ENCODE measurements at places on chromosomes 5 and 9. TPM values are rescaled to one million over a fixed set of nuclear protein-coding genes. Genes with fewer than 3 reads are reported as not detected.

Gene RLN2
- not detected for total RNA-seq

- no peak for DNase-seq
Observed at GRCh38 chr5:65014769-65015168, 246.0 kb downstream of the CWC27 start.

DNA sequence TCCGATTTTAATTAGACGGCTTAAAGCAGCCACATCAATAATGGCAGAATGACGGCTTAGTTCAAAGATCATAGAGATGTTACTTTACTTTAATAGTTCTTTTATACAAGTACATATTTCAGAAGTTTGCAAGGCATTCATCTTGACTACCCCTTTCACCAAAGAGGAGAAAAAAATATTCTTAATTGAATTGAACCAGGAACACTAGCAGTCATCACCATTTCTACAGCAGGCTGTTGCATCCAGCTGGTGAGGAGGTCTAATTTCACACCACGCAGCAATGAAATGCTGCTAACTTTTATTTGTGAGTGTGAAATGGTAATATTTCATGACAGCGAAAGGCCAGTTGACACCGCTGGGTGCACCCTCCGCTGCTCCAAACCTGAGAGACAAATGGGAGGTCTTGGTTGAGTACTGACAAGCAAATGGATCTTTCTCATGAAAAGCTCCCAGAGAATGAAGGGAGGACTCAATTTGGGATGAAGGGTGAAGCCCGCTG lies 322.2 kb downstream of the GLIS3 start:
- peak; percentile 32 for DNase-seq

DNA sequence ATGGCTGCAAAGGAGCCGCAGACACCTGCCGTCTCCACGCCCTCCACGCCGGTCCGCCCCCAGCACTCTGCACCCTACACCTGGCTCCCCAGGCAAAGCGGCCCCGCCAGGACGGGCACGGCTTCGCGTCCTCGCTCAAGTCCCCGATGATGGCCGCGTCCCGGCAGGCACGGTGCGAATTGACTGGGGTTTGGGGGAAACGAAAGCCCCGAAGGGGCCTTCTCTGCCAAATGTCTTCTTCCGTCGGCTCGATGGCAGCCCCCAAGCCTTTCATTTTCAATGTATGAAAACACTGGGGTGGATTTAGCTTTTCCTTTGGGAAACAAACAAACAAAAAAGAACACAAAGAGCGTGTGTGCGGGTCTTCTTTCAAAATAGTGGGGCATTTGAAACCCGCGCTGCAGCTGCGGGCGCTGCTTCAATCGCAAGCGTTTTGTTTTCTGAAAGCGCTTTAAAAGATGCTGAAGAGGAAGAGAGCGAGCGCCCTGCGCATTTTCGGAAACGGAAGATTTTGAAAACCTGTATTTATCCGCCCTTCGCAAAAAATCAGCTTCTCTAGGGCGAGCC lies 160.0 kb downstream of the RMI1 start:
- peak; percentile 31 for DNase-seq

GRCh38 chr5:88691945-88692868 lies 190.8 kb downstream of the MEF2C start:
- peak; percentile 67 for DNase-seq

DNA sequence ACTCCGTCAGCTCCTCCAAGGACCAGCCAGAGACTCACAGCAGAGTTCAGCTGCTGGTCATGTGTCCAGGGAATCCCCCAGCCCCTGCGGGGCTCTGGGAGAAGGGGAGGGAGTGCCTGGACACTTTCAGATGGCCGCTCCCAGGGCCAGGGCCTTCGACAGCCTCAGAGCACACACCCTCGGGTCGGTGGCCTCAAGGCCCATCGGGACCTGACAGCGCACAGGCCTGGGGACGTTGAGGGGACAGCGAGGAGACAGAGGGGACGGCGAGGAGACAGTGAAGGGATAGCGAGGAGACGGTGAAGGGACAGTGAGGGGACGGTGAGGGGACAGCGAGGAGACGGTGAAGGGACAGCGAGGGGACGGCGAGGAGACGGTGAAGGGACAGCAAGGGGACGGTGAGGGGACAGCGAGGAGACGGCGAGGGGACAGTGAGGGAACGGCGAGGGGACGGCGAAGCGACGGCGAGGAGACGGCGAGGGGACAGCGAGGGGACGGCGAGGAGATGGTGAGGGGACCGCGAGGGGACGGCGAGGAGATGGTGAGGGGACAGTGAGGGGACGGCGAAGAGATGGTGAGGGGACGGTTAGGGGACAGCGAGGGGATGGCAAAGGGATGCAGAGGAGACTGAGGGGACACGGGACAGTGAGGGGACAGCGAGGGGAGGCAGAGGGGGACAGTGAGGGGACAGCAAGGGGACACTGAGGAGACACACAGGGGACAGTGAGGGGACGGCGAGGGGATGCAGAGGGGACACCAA lies 47.3 kb downstream of the SLC12A7 start:
- DNase-seq: no peak

GRCh38 chr5:131758520-131758900 lies 38.3 kb downstream of the FNIP1 start:
- no peak for DNase-seq

- DNase-seq: no peak
Observed at GRCh38 chr5:79086116-79086515, 16.5 kb downstream of the BHMT2 start.

DNA sequence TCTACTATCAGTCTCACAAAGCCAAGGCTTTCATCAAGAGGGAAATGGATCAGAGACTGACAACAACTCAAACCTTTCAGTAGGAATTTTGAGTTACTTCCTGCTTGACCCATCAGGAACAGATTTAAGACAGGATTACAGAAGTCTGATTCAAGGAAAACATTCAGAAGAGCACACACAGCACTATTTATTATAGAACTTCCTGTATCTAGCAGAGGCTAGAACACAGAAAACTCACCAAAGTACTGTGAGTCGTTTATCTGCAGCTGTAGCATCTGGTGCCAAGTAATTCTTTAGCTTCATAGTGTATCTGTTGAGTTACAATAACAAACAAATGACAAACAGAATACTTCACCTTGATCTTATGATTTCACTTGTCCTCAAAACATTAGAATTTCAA lies 13.8 kb downstream of the LEAP2 start:
- DNase-seq: no peak

- no peak for DNase-seq
Observed at GRCh38 chr9:20319241-20319640, 303.1 kb downstream of the MLLT3 start.

Gene SLC45A2
- total RNA-seq: 0.17 TPM

- DNase-seq: no peak
Observed at GRCh38 chr5:181059297-181060230, 19.5 kb downstream of the BTNL9 start.

Gene ABITRAM
- total RNA-seq: 16.7 TPM

- no peak for DNase-seq
Observed at GRCh38 chr5:172877466-172878260, 43.6 kb downstream of the ERGIC1 start.

Gene ORM2
- not detected for total RNA-seq

Gene CFAP157
- not detected for total RNA-seq

Gene CKMT2
- total RNA-seq: not detected

- DNase-seq: no peak
Observed at GRCh38 chr5:38941912-38942311, 96.1 kb downstream of the OSMR start.

Gene TMEM252
- not detected for total RNA-seq

Gene ITK
- not detected for total RNA-seq

Gene FOXD4
- not detected for total RNA-seq

GRCh38 chr9:35059438-35059837 lies 13.0 kb downstream of the VCP start:
- DNase-seq: no peak

- DNase-seq: peak; percentile 71
Observed at GRCh38 chr9:120348951-120349429, 231.0 kb downstream of the CDK5RAP2 start.

Gene TSLP
- total RNA-seq: not detected

- peak; percentile 100 for DNase-seq
Observed at GRCh38 chr5:109409844-109410388, at the start of gene PJA2. TSS of gene PJA2 (minus strand) at chr5:109409974. CDS start at chr5:109383433, 26,541 bp downstream.

GRCh38 chr5:136005476-136005875 lies 23.3 kb upstream of the TGFBI start:
- DNase-seq: no peak

GRCh38 chr5:169942181-169942580 lies 38.1 kb downstream of the INSYN2B start:
- no peak for DNase-seq

Gene DMGDH
- not detected for total RNA-seq

GRCh38 chr9:17906176-17906840 lies 327.4 kb downstream of the SH3GL2 start:
- DNase-seq: no peak

GRCh38 chr5:38921174-38921573 lies 75.4 kb downstream of the OSMR start:
- no peak for DNase-seq

- DNase-seq: no peak
Observed at GRCh38 chr9:105359892-105360291, 87.9 kb upstream of the FSD1L start.

DNA sequence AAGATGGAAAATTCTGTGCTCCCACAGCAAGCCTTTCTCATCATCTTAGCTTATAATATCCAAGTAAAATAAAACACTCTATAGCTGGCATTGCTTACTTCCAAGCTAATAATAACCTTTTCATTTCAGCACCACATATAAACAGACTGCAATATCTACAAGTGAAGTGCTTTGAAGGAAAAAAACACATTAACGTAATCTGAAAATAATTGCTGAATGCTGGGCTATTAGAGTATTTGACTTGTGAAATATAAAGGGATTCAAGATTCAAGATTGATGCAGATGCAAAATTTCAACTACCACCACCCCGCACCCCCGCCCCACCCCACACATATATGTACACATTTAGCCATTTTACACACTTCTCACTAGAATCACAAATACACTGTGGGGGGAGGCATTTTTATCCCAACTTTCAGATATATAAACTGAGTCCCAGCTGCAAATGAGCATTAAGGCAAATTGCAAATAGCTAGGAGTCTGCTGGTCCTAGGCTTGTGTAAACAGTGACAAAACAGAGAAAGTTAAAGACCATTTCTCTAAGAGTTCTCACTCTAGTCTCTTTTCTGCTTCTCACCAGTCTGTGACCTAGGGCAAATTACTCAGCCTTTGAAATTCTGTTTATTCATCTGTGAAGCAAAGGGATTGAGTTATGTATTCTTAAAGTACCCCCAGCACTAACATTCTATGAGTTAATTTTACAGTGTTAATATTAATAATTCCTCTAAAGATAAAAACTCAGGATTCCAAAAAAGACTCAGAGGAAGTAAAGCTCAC lies 489.4 kb downstream of the PRELID2 start:
- no peak for DNase-seq

- peak; percentile 6 for DNase-seq
Observed at GRCh38 chr5:90161414-90161813, 248.1 kb downstream of the CETN3 start.

Gene BTNL3
- total RNA-seq: not detected

DNA sequence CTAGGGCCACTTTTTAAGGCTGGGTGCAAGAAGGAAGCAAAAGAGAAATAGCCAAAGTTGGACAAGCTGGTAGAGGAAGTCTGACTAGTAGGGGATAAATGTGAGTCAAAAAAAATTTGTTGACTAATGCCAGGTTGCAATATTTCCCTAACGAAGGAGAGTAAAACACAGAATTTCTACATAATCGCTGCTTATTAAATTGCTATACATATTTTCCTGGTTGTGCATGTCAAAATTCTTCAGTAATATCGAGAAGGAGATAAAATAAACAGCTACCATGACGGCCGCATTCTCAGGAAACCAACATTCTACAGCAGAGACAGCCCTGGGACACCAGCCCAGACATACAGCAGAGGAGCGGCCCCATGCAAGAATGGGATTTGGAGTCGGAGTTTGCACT lies 148.3 kb downstream of the ESM1 start:
- DNase-seq: no peak

GRCh38 chr9:122526602-122527001 lies 491 bp downstream of the OR1N1 start:
- DNase-seq: no peak

DNA sequence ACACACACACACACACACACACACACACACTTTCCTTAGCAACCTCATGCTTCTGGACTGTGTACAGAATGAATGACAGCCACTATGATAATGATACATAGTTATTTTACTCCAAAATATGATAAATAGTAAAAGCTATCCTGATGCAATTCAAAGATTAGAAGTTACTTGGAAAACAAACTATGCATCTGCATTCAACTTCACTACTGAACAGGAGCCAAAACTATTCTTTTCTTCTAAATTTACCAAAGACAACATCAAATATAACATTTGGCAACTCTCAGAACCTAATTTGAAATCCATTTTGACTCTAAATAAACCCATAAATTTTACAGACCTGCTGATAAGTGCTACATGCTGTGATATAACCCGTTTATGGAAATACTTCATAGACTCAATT lies 33.3 kb downstream of the GLIS3 start:
- DNase-seq: no peak

DNA sequence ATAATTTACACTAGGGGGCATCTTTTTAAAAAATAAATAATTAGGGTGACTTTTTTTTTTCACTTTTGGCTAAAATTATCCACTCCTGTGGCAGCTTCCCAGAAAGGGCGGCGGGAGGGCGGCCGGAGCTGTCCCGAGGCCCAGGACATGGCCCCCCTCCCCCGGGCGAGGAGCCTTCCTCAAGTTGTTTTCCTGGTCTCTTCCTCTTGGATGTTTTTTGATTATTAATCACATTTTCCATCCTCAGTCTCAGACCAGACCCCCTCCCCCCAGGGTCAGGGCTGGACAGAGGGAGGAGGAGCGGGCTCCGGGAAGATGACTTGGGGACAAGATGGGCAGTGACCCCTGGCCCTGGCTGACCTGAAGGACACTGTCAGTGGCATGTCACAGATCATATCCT lies 4.7 kb upstream of the CNTFR start:
- no peak for DNase-seq

GRCh38 chr5:157067005-157067404 lies 8.1 kb upstream of the HAVCR1 start:
- no peak for DNase-seq
